ENCODE measurements at places on chromosomes 6 and 20. TPM values are rescaled to one million over a fixed set of nuclear protein-coding genes. Genes with fewer than 3 reads are reported as not detected.

DNA sequence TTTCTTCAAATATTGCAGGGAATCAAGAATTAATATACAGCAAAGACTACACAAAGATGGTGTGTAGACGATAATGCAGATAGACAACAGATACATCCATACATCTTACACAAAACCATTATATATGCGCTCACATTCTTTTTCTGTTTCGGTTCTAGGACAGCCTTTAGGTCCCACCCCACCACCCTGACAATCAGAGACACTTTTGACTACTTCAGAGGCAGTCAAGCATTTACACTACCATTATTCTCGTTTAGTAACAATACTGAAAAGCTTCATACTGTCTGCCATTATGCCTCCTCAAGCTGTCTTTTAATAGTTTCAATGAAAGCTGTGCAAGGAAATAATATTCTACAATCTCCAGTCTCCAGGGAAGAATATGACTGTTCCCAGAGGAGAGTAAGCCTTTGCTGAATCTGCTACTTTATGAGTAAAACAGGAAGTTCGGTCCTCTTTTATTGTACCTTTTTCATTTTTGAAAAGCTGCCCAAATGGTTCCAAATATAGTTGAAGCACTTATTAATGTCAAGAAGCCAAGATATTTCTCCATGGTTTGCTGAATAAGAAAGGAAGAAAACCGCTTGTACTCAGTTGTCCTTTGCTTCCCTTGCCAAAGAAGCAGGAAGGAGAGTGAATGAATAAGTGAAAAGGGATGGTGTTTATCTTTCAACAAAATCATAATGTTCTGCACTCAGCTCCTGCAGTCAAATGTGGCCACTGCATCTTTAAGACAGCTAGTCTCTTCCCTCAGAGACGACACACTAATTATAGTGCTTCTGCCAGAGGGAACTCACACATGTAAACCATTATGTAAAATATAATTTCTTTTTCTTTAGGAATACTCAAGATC lies 468.3 kb downstream of the CDC5L start:
- no peak for DNase-seq

- DNase-seq = no peak
These were observed 174.9 kb downstream of the FRK start for GRCh38 chr6:115885636-115886366.

GRCh38 chr6:129662406-129662766 lies 47.6 kb downstream of the ARHGAP18 start:
- no peak for DNase-seq

DNA sequence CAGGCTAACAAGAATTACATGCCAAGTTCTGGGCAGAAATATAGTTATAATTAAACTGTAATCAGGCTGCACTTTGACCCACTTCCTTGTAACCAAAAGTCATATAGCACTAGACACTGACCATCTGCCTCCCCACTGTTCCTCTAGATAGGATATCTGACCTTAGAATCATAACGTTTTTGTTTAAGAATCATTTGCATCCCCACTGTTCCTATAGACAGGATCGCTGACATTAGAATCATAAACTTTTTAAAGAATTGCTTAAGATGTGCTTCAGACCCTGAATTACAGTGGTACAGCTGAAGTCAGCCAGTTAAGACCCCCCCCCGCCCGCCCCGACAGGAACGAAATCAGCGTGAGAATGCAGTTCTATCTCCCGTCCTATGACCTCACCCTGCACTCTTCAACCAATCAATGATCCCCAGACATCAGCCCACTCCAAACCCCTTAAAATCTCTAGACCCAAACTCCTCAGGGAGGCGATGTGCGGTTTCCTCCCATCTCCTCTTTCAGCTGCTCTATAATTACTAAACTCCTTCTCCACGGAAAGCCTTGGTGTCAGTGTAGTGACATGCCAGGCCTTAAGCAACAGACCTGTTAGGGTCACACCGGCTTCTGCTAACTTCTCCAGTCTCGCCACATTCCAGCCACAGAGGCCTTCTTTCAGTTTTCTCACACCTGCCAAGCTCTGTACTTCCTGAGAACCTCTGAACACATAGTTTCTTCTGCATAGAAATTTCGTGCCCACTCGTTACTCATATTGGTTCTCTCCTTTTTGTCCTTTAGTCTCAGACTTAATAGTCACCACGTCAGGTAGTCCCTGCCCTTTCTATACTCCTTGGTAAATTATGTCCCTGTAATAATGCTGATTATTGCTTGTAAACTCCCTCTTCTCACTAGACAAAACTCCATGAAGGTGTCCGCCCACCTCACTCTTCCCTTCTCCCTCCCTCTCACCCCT lies 93.5 kb downstream of the DTNBP1 start:
- no peak for DNase-seq

DNA sequence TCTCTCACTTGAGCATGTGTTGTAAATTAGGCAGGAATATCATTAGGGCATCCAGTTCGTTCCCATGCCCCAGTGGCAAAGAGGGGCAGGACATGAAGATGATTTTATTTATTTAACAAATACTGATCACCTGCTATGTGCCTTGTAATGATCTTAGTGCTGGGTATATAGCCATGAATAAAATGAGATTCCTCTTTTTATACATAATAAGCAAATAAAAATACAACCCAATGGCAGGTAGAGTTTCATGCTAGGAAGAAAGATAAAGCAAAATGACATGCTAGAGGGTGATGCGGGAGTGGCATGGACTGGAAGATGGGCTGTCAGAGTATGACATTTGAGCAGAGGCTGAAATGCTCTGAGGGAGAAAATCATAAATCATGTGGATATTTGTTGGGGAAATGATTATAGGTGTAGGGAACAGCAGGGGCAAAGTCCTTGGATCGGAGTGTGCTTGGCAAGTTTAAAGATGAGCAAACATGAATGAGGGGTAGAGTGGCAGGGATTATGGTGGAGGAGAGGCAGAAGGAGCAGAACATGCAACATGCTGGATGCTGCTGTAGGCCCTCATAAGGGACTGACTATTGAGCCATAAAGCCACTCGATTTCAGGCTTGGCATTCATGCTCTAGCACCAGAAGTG lies 342.1 kb downstream of the PLCB1 start:
- DNase-seq = no peak

DNA sequence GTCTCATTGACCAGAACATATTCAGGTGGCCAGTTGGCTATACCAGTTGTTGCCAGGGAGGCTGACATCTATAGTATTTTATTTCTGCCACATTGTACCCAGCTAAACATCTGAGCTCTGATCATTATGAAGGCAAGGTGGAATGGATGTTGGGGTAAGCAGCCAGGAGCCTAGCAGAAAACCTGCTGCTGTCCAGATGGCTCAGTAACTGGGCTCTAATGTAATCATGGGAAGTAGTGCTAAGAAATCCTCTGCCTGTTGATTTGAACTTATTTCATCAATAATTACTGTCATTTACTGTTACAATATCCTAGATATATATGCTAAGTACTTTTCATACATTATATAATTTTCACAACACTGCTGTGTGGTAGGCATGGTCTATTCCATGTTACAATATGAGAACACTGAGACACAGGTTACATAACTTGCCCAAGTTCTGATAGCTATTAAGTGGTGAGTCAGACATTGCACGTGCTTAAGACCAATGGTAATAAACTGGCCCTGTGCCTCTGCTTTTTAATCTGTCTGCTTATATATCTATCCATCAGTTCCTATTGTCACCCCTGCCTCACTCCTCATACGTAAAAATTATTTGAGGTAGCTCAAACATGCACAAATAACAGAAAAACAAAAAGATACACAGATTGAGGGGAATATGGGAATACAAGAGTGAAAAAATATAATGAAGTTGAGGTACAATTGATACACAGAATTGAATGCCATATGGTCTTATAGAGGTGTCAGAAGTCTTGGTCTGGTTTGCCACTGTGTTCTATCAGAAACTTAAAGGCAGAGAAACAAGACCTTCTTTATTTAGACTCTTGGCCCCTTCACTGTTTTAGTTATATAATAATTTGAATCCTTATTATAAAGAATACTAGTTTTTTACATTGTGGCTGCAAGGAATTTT lies 25.2 kb downstream of the TBPL1 start:
- no peak for DNase-seq

DNA sequence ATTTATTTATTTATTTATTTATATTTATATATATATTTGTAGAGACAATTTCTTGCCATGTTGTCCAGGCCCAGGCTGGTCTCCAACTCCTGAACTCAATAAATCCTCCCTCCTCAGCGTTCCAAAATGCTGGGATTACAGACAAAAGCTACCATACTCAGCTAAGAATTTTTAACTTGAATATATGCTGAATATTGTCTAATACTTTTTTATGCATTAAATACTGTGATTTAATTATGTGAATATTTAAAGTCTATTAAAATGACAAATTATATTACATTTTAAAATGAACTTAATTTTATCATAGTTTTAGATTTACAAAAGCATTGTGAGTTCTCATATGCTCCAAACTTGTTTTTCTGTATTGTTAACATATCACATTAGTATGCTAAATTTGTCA lies 1022.4 kb downstream of the GRIK2 start:
- DNase-seq = no peak

C6orf58 gene
- polyA plus RNA-seq = 0.06 TPM

C6orf132 gene
- polyA plus RNA-seq = 8.1 TPM

TAGAP gene
- 0.08 TPM for polyA plus RNA-seq
